Muscle of leg (tissue), 16 donors: ENCODE measurements at places on chromosomes 13 and 19. TPM values are rescaled to one million over a fixed set of nuclear protein-coding genes. Genes with fewer than 3 reads are reported as not detected.

- peak; percentile 52 for DNase-seq
Observed at GRCh38 chr19:35901854-35902661, at the start of gene HCST. TSS of gene HCST (plus strand) at chr19:35902529. CDS start at chr19:35902594, 65 bp downstream.

DNA sequence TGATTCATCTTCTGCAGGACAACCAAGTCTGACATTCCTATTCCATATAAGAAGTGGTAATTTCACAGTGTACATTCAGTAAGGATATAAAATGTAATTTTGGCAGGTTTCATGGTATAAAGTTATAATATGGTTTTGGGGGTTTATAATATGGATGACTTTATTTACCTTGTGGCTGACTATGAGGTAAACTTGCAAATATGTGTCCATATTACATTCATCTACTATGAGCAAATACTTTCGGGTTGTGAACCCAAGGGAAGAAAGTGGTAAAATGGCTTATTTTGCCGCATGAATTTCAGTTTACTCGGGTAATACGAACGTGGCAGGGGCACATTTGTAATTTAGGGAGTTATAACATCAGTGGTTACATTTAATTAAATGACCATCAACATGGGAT is 86.7 kb upstream of the TNFSF11 start:
- no peak for DNase-seq

The LIPE gene
- polyA plus RNA-seq: 10.1 TPM

DNA sequence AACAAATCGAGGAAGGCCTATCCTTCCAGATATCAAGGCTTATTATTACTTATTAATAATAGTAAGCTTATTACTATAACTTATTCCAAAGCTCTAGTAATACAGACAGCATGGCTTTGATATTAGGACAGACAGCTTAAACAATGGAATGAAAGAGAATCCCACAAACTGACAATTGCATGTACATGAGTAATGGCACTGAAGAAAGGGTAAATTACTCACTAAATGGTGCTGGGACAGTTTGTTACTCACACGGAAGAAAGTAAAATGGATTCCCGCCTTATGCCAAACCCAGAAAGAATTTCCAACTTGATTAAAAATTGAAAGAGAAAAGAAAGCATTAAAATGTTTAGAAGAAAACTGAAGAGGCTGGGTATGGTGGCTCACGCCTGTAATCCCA is 60.3 kb downstream of the MIPEP start:
- DNase-seq: no peak

The OLFM4 gene
- polyA plus RNA-seq: 0.73 TPM

The ZNF730 gene
- polyA plus RNA-seq: 3.0 TPM

The AZU1 gene
- polyA plus RNA-seq: 6.5 TPM

The FAM124A gene
- polyA plus RNA-seq: 2.0 TPM

GRCh38 chr13:77345150-77345780 is 18.4 kb upstream of the MYCBP2 start:
- peak; percentile 37 for DNase-seq

DNA sequence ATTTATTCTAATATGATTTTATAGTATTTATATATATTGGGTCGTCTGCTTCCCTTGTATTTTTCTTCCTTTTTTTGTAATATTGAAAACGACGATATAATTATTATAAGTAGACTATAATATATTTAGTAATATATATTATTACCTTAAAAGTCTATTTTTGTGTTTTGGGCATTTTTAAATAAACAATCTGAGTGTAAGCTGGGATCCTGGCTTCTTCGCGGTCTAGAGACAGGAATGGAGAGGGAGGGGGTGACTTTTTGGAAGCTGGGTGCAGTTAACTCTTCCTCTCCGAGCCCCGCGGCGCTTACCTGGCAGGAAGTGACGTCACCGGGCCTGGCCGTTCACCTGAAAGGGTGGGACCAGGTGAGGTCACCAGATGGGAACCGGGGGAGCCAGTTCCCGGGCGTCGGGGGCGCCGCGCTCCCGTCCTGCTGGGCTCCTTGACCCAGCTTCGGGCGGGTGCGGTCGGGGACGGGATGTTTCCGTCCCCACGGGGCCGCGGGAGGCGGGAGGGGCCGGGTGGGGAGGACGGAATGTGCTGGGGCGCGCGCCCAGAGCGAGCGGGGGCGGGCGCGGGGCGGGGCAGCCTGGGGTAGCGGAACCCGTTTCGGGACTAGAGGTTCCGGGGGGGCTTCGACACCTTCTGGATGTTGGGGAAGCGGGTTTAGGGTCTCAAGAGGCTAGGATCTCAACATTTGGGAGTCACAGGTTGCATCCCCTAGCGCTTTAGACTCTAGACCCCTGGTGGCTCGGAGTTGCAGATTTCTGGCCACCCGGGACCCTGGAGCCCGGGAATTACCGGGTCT is 2.8 kb downstream of the ZFP36 start:
- DNase-seq: peak; percentile 91

DNA sequence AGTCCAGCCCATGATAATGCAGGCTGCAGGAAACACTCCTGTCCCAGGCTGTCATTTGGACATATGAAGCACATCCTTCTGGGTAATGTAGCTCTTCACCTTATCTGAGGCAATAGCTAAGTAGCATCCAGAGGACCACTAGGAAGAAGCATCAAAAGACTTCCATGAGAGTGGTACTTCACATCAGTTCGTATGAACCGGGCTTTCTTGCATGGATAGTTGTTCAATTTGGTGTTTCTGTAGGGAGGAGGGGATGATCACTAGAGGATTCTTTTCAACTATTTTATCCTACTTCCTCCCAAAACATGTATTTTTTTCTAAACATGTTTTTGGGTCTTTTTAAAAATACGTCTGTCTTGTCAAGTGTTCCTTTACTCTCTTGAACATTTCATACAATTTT is 12.9 kb downstream of the ZNF302 start:
- no peak for DNase-seq

The ZNF177 gene
- polyA plus RNA-seq: 4.9 TPM

DNA sequence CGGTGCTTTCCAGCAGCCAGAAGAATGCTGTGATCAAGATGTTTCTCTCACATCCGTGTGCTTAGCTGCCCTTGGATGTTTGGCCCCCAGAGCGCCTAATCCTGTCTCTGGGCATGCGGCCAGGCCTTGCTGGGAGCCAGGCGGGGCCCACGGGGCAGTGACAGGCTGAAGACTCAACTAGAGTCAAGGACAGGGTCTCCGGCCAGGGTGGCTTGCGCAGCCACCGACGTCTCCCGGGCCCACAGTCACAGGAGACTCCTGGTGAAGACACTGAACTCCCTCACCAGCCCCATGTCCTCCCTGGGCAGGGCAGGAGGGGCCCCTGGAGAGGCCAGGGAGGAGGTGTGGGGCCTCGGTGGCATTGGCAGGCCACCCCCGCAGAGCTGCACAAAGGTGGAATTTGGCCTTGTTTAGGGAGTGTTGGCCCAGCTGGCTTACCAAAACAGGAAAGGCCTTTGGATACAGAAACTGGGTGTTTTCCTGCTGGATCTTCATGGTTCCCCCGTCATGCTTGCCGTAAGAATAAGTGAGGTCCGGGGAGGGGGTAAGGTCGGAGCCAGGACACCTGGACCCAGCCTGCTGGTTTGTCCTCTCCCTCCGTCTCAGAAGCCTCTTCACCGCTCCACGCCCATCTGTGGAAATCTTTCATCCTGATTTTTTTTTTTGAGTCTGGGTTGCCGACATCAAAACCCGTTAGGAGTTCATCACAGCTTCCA is 10.0 kb upstream of the NDUFS7 start:
- DNase-seq: peak; percentile 50

The ZNF333 gene
- 19.2 TPM for polyA plus RNA-seq

GRCh38 chr13:102286326-102286725 is 115.5 kb downstream of the FGF14 start:
- DNase-seq: no peak

DNA sequence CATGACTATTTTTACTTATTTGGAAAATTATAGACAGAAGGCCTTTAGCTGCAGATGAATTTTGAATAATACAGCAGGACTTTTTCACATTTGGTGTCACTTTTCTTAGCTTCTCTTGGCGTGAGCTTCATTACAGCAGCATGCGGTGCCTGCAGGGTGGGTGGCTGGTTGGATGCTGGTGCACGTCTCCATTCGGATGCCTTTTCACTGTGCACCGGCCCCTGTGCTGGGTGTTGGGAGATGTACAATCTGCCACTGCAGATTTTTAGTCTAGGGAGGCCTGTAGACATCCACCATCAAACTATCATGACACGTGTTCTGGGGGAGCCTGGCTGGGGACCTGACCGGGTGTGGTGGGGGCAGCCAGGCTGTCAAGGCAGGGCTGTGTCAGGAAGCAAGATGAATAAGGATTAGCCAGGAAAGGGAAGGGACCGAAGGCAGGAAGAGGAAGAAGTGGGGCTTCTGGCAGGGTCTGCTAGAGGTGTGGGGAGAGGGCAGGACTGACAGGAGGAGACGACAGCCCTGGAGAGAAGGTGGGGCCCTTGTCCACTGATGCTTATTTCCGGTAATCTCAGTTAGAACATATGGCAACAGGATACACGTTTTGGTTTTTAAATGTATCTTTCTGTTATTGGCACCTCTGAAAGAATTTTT is 88.8 kb downstream of the ARHGEF7 start:
- no peak for DNase-seq

- DNase-seq: no peak
Observed at GRCh38 chr13:52847682-52848432, 583 bp downstream of the PCDH8 start.

DNA sequence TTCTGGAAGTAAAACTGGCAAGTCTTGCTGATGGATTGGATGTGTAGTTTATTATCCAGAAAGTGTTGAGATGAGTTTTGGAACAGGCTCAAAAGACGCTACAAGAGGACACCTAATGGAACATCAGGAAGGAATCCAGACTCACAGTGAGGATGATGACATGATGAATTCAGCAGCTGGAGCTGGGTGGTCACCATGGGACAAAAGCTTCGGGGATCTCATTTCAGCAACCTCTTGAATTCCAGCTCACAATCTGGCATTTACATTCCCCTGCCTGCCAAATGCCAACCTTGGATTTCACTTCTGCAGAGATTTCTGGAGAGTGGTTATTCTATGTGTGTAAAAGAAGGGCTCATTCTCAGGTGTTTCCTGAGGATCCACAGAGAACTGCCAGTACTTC is 288.0 kb upstream of the TMTC4 start:
- peak; percentile 54 for DNase-seq

GRCh38 chr19:55276720-55277430 is 3.0 kb downstream of the HSPBP1 start:
- no peak for DNase-seq

DNA sequence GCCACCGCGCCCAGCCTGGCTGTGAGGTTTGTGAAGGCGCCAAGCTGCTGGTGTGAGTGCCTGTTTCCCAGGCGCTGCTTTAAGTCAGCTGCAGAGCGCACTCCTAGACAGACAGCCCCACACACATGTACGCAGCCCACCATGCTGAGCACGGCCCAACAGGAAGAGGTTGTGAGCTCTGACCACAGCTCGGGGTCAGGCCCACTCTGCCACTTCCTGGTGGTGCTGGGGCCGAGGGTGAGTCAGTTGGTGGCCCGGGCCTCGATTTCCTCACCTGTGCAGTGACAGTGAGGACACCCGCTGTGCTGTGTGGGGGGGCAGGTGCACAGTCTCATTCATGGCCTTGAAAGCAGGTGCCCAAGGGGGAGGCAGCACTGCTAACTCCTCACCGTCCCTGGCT is 106.7 kb downstream of the KDM4B start:
- no peak for DNase-seq

DNA sequence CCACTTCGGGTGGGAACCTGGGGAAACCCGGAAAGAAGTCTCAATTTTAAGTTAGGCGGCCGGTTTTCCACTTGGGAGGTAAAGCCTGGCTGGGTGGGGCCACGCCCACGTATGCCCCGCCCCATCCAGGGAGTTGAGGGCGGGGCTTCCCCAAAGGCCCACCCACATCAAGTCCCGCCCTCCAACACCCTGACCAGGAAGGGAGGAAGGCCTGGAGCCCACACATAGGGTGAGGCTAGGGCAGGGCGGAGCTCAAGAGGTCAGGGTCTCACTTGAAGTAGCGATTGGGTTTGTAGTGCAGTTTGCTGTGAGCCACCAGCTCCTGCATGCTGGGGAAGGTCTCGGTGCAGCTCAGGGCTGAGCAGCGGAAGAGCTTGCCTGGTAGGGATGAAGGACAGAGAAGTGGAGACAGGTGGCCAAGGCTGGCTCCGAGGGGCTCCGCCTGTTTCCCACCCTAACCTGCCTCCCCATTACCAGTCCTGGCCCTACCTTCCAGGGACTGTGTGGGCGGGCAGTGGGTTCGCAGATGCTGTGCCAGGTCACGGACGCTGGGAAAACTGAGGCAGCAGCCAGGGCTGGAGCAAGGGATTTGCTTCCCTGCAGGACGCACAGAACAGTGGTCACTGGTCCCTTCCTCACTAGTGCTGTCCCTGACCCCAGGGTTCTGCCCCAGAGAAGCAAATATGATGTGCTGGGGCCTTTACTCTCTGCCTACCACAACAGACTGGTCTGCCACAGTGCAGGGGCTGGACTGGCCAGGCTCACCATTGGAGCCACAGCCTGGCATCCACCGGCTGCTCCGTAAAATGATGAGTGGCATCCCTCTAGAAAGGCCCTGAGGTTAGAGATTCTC is 1.6 kb downstream of the ZNF414 start:
- no peak for DNase-seq

GRCh38 chr13:112693831-112694497 is 4.1 kb downstream of the ATP11A start:
- DNase-seq: peak; percentile 69

DNA sequence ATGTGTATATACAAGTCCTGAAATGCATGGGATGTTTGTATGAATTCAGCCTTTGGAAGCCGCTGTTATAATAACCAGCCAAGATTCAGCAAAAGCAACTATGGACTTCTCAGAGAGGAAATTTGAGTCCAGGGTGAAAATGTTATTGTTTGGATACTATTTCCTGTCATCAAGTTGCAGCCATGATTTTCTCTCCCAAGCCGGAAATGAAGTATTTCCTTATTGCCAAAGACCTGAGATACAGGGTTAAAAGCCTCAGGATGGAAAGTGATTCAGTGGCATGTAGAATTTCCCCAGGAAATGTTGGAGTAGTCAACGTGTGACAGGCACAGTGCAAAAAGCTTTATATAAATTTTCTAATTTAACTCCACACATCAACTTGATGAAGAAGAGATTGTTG is 133.9 kb downstream of the IRS2 start:
- DNase-seq: peak; percentile 50

The PRR22 gene
- polyA plus RNA-seq: 2.7 TPM

- DNase-seq: no peak
Observed at GRCh38 chr13:27504868-27505194, 54.5 kb upstream of the MTIF3 start.

- no peak for DNase-seq
Observed at GRCh38 chr19:50548191-50549058, 19.8 kb downstream of the LRRC4B start.

The ABCC4 gene
- polyA plus RNA-seq: 2.4 TPM

DNA sequence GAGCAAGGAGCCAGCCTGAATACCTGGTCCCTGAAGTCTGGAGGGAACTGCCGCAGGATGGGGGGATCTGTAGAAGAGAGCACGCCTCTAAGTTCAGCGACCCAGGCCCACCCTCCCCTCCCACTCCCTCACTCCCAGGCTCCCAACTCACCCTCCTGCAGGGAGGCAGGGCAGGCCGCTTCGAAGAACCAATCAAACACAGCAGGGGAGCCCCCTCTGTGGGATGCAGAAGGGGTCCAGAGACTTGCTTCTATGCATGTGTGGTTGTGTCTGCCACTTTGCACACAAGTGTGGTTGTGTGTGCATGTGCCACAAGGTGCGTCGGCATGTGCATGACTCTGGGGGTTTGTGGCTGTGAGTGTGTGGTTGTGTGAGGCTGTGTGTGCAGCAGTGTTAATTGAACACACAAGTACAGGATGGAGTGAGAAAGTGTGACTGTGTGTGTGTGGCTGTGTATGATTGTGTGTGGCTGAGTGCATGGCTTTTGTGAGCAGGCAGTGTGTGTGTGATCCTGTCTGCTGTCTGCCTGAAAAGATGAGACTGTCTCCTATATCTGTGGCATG is 1.7 kb downstream of the DENND1C start:
- no peak for DNase-seq
